Stimulated activated CD8-positive, alpha-beta memory T cell treated with anti-CD3 and anti-CD28 coated beads, Interleukin-4, amount 100 ng/mL, for 24 hours (primary cell): ENCODE measurements at places on chromosomes 2 and 18.

GRCh38 chr2:7089898-7090510, 172.8 kb downstream of the RNF144A start:
- DNase-seq: no peak

GRCh38 chr2:183866666-183867065, 731.7 kb upstream of the ZNF804A start:
- DNase-seq: no peak

- DNase-seq: no peak
Measured at GRCh38 chr2:233021771-233022170, 8.7 kb upstream of the NGEF start.

DNA sequence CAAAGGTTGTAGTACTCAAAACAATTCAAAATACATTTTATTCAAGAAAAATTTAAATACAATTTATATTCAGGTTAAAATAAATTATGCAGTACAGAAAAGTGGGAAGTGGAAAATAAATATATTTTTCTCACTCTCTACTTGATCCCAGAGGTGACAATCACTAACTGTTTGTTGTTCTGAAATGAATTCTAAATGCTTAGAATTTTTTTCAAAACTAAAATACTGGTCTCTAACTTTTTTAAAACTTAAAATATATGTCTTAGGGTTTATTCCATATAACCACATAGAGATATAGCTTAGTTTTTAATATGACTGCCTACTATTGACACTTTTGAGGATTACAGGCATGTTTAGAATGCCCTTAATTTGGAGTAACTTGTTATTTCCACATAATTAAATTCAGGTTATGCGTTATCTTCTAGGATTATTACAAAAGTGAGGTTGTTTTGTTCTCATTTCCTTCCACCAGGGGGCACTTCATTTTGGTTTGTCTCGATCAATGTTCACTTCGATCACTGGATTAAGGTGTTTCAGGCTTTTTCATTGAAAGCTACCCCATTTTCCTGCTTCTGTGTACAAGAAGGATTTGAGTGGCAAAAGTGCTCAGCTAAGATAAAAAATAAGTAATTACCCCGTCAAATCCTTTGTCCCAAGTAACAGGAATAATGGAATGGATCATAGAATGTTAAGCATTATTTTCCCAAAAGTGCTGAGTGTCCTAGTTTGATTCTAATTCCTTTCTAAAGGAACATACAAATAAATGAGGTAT, 27.1 kb upstream of the TFPI start:
- no peak for DNase-seq

DNA sequence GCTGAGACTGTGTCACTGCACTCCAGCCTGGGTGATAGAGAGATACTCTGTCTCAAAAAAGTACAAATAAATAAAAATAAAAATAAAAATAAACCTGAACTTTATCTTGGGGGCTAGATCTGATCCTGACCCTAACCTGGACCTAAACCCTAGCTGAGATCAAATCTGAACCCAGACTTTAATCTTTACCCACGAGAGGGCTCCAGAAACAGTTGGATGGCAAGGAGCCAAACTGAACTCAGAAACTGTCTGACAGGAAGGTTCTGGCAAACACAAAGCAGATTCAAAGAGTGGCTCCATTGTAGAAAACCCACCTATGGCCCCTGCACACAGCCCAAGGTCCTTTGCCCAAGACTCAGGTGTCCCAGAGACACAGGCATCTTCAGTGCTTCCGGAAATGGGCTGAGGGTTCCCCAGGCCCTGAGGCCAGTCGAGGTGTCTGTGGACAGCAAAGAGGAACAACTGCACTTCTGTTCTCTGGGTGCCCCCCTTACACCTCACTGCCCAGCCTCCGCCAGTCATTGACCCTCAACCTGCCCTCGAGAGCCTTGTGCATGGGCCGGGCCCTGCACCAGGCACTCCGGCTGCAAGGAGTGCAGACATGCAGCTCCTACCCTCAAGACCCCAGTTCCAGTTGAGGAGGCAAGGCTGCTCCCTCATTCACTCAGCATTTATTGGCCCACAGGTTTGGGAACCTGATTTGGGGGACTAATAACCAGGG, 95.2 kb downstream of the TFCP2L1 start:
- DNase-seq: no peak

DNA sequence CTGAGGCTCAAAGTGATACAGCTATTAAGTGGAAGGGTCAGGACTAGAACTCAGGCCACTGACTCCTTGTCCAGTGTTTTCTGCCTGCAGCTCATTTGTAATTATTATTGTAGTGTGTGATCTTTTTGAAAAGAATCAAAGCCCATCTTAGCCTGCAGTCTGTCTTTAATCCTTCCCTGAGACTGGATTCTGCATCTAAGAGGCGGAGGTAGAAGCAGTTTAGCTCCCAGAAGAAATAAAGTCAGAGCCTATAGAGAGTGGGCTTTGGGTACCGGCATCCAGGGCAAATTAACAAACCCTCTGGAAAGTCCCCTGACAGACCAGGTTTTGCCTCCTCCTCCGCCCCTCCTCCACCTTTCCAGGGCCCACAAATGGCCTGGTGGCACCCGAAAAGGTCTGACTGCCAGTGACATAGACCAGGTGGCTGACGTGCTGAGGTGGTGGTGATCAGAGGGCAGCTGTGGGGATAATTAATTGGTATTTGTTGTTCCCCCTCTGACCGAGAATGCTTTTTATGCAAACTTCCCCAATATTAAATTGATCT, 2.2 kb upstream of the RAX start:
- no peak for DNase-seq
